ENCODE measurements at places on chromosomes 6 and 20. TPM values are rescaled to one million over a fixed set of nuclear protein-coding genes. Genes with fewer than 3 reads are reported as not detected.

OXT gene
- polyA plus RNA-seq: not detected

RHAG gene
- not detected for polyA plus RNA-seq

GRCh38 chr20:24685736-24686135 is 216.3 kb downstream of the SYNDIG1 start:
- no peak for DNase-seq

NOX3 gene
- polyA plus RNA-seq: not detected

GABRR1 gene
- polyA plus RNA-seq: not detected

DNA sequence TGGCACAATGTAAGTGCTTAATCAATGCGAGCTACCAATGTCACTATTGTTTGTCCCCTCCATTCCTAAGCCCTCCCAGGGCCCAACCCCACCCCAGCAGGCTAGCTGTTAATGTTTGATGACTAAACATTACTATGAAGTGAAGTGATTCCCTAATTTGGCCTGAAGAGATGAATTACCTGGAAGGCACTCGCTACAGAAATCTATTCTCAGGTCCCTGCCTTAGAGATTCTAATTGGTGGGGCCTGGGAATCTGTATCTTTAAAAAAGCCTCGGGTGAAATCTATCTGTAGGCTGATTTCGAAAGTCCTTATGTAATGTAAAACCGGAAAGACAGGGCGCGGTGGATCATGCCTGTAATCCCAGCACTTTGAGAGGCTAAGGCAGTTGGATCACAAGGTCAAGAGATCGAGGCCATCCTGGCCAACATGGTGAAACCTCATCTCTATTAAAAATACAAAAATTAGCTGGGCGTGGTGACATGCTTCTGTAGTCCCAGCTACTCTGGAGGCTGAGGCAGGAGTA is 16.9 kb upstream of the SNAI1 start:
- DNase-seq: no peak

DNA sequence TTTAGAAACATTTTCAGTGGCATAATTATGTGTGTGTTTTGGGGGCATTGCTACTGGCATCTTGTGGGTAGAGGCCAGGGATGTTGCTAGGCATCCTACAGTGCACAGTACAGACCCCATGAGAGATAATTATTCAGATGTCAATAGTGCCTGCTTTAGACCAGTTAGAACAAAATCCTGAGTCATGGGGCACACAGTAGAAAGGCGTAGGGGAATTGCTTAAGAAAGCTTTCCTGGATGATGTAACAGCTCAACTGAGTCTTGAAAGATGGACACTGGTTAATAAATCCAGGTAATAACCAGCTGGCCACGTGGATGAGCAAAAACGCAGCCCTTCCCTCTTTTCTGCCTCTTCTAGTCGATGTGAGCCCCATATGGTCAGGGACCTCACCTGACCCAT is 51.1 kb downstream of the KCNB1 start:
- DNase-seq: peak; percentile 56

BPI gene
- polyA plus RNA-seq: not detected

GTSF1L gene
- polyA plus RNA-seq: not detected

GRCh38 chr6:52552278-52552643 is 24.6 kb downstream of the TRAM2 start:
- DNase-seq: no peak

SIRPG gene
- not detected for polyA plus RNA-seq

- DNase-seq: peak; percentile 31
These were observed 50.2 kb downstream of the STK35 start for GRCh38 chr20:2151858-2152281.

DNA sequence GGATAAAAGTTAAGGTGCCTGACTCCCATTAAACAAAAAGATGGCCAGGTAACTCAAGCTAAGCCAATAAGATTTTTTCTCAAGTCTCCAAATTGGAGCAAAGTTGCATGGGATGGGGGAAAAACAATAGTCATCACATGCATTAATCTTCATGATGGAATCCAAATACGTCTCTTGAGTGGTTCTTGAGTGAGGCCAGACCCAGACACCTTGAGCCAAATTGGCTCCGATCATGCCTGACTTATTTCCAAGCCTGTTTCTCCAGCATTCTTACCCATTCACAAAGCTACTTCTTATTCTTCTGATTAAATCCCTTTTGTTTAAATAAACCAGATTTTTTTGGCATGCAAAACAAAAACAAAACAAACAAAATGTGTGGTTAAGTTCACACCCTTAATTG is 420.3 kb upstream of the NRSN1 start:
- DNase-seq: no peak

- DNase-seq: no peak
These were observed 122.8 kb upstream of the PTPN1 start for GRCh38 chr20:50387218-50387995.

- DNase-seq: peak; percentile 78
These were observed 14.3 kb upstream of the PTCRA start for GRCh38 chr6:42901538-42901957.

BANF2 gene
- polyA plus RNA-seq: not detected

- DNase-seq: no peak
These were observed 159.9 kb downstream of the TFAP2B start for GRCh38 chr6:50978380-50979170.

- no peak for DNase-seq
These were observed 274.0 kb downstream of the MAFB start for GRCh38 chr20:40414843-40415615.

CDH4 gene
- polyA plus RNA-seq: 10.3 TPM

GRCh38 chr6:30727920-30728553 is 7.9 kb downstream of the TUBB start:
- DNase-seq: no peak

- DNase-seq: no peak
These were observed 395.2 kb downstream of the BCKDHB start for GRCh38 chr6:80501636-80502035.

ADISSP gene
- 95.2 TPM for polyA plus RNA-seq

PTCHD4 gene
- polyA plus RNA-seq: 0.15 TPM

- DNase-seq: no peak
These were observed 196.2 kb downstream of the SAMD5 start for GRCh38 chr6:147704691-147705090.

- DNase-seq: no peak
These were observed 360.4 kb downstream of the HAO1 start for GRCh38 chr20:7579888-7580287.

ZNFX1 gene
- 11.9 TPM for polyA plus RNA-seq

GRCh38 chr20:31679357-31680285 is 41.9 kb downstream of the COX4I2 start:
- no peak for DNase-seq

THBD gene
- 19.1 TPM for polyA plus RNA-seq

DNA sequence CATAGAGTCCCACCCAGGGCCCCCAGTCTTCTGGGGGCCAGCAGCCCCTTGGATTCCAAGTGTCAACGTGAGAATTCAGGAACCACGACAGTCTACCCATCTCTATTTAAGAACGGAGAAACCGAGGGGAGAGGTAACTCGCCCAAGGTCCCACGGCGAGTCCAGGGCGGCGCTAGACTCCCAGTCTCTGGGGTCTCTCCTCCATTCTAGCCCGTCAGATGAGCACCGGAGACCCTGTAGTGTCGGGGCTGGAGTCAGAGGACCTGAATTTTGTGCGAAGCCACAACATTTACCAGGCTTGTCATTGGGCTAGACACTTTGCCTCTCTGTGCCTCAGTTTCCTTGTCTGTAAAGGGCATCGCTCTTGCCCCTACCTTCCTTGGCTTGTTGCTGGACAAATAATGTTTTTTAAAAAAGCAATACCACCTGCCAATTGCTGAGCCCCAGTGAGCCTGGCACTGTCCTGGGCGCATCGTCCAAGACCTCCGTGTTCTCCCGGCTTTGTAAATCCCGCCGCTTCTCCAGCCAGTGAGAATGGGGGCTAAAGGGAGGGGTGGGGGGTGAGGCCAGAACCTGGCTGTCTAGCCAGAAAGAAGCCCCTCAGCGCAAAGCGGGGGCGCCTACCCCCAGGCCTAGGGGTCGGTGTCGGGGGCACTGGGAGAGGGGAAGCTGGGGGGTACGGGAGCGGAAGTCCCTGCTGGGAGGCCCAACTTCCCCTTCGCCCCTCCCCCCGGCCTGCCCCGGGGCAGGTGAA is 91.7 kb downstream of the NCR2 start:
- no peak for DNase-seq

RAET1L gene
- polyA plus RNA-seq: 0.22 TPM

GRCh38 chr6:15399641-15400470 is 154.0 kb downstream of the JARID2 start:
- DNase-seq: peak; percentile 15

- DNase-seq: no peak
These were observed 42.9 kb upstream of the SPACA1 start for GRCh38 chr6:88004707-88005106.

SLC4A11 gene
- 10.7 TPM for polyA plus RNA-seq

DNA sequence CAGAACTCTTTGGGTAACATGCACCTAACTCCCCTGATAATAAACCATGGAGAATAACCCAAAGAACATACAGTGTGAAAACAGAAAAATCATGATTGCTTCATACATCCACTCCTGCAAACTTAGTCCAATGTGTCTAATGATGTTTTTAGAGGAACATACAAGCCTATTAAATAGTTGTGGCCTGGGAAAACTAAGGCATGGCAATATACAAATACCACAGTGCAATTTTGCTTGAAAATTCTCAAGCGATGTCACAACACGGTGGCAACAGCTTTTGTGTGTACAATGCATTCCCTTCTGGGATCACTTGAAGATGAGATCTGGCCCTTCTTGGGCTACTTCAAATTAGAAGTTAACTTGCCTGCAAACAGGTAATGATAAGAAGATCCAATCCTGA is 16.7 kb downstream of the MAP3K5 start:
- DNase-seq: no peak

DNA sequence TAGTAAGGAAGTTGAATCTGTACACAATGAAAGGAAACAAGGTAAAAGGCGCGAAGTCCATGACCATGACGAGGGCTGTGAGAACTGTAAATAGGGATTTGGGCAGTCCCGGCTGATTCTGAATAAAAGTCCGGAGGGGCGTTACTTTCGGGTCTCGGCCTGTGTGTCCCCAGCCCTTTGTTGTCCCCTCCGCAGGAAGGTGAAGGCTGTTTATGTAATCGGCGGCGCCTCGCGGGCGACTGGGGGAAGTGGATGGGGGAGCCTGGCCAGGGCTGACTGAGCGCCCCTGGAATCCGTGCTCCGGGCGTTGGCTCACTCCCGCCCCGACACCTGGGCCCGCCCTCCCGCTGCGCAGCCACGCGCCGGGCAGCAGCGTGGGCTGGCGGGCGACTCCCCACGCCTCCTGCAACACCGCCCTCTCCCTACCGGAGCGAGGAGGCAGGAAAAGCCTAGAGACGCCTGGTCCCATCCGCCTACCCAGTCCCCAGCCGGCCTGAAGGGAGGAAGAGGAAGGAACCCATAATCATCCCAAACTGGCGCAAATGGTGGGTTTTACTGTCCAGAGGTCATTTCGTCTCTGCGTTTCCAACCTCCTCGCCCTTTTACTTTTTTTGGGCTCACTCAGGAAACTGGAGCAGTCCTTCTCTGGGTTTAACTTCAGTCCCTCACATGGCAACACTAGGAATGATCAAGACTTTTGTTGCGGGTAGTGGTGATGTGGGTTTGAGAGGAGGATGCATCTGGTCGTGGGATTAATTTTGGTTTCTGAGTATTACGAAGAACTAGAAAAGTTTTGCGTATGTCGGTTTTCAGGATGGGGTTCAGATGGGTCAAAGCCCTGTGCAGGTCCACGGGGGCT is 12.1 kb downstream of the TRIM31 start:
- DNase-seq: no peak

- DNase-seq: no peak
These were observed 243.9 kb downstream of the TAF4 start for GRCh38 chr20:61821735-61822134.

RAB44 gene
- 0.05 TPM for polyA plus RNA-seq

DNA sequence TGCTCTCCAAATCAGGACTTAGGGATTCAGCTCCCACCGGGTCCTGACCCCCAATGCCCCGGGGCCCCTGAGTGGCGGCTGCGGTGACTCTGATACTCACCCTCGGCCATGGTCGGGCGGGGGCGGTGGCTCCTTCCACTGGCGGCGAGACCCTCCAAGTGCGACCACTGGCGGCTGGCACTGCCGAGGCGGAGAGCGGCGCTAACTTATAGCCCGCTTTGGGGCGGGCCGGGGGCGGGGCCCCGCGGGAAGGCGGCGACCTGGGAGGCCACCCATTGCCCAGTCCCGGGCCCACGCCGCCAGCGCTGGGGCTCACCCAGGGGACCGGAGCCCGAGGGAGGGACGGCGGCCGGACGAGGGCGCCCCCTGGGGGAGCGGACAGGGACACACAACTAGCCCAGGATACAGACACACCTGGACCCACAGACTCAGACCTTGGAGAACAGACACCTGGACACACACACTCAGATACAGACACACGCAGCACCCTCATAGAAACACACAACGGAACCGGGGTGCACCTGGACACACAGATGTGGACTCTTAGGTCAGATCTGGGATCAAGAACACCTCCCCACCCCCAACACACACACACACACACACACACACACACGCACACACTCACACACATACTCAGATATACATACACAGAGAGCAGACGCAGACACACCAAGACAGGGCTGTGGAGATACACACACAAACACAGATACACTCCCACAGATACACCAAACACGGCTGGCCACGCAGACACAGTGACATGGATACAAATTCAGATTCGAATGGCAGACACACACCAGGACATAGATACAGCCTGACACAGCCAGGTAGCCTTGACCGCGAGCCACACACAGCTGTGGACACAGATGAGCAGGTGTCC is at the start of gene TGM2:
Gene TGM2, minus strand, starts transcription at position 182 of the 877 bp plus-strand sequence. Its CDS starts 72 bp downstream, at position 110.
- peak; percentile 86 for DNase-seq

GRCh38 chr6:110482774-110483400 is 6.5 kb upstream of the SLC22A16 start:
- DNase-seq: no peak

DNA sequence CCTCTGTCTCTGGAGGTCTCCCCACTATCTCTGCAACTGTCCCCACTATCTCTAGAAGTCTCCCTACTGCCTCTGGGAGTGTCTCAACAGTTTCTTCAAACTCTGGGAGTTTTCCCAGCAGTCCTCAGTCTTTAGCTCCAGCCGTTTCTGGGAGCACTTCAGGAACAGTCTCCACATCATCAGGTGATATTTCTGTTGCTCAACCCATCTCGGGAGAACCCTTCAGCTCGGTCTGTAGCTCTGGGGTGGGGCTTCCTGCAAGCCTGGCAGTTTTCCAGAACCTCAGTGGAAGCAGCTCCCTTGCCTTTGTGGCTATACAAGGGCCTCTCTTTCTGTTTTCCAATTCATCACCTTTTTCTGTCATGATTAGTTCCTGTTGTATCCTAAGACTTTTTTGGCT is 3.0 kb upstream of the SFTA2 start:
- no peak for DNase-seq

ZNF831 gene
- polyA plus RNA-seq: not detected

DNA sequence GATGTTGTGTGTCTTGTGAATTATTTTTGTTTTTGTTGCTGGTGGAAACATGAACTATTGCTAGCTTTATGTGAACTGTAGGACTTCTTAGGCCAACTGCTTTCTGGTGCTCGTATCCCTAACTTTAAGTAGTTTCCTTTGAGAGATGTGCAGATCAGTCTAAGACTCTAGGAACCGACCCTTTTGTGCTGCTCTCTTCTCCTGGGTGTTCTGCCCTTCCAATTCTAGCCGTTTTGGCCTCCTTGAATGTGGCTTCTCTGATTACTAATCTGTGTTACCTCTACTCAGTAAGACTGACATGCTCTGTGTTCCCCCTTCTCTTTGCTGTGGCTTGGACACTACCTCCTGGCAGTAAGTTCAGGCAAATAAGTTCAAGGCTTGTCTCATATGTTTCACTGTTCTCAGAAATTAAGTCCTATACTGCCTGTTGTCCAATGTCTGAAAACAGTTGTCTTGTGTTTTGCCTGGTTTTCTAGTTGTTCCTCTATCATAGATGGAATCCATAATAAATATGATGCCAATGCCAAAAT is 58.0 kb downstream of the FOXO3 start:
- DNase-seq: no peak
